ENCODE measurements at places on chromosomes 5 and 9.

- DNase-seq = no peak
These were observed 176.7 kb upstream of the S1PR3 start for GRCh38 chr9:88814577-88814976.

DNA sequence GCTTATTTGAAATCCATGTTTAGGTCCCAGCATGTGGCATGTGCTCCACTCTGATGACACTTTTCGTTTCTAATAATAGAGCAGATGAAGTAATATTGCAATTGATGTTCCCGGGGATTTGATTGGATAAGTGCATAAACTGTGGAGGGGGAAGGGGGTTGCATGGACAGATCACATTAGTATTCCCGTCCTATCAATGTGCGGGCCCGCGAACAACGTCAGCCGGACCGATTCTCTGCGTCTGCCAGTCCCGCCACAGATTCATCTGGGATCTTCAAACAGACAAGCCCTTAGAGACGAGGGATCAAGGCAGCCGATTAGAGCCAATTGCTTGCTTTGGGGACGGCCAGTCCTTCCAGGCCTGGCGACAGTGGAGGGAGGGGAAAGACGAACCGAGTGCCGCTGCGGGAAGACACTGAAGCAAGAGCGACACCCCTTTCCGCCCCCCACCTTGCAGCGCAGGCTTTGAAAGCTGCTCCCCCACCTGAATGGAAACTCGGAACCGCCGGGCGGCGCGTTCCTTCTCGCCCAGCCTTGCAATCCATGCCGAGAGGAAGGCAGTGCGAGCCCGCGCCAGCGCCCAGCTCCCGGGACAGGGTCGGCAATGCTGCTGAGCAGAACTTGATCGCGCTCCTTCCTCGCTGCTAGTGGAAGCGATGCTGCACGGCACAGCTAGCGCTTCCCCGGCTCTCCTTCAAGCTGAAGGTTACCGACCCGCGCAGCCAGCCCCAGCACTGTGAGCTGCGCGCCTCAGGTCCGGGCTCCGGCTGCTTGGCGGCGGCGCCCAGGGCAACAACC, at the start of gene RGS7BP:
TSS of gene RGS7BP (plus strand) at position 247 of the 798 bp plus-strand sequence. CDS start 610 bp downstream, outside the sequence.
- peak; percentile 16 for DNase-seq

DNA sequence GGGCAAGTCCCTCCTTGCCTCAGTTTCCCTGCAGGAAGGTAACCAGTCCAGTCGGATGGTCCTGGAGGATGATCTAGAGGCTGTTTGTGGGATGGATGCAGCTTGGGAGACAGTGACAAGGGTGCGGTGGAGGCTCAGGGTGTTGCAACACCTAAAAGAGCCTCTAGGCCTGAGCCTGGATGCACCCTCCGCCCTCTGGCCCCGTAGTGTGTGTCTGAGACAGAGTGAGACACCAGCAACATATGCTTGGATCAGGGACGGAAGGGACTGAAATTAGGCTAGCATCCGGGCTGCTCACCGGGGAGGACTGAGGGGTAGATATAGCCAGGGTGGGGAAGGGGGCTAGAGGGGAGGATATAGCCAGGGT, 1.1 kb downstream of the CRAT start:
- no peak for DNase-seq

DNA sequence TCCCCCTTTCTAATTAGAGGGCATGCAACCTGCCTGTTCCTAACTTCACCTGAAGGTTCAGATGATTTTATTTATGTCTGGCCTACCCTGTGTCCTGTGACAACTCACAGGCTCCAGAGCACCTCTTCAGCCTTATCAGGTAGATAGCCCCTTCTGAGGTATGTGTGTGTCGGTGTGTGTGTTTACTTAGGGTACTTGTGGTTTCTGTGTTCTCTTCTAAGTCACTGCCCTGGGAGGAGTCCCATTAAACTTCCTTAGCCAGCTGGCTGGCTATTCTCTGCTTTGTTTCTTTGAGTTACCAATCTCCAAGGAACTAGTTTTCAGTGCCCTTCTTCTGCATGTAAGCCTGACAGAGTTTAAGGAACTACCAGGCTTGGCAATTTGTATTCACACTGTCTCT, 74.9 kb downstream of the UNC13B start:
- DNase-seq = no peak

DNA sequence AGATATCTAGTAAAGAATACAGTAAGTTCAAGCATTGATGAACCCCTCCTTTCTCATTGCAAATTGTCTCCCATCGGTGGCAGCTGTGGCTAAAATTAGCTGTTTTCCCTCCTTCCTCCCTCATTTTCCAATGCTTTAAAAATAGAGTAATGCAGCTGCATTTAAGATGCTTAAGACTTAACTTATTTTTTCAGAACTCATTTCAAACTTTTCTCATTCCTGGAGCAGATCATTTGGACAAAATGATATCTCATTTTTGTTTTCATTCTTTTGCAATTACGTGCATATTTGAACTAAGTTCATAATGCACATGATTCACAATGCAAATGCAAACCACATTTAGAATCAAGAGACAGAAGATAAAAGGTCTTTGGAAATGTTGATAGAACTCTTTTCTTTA, 14.6 kb downstream of the HSPB3 start:
- DNase-seq = no peak

DNA sequence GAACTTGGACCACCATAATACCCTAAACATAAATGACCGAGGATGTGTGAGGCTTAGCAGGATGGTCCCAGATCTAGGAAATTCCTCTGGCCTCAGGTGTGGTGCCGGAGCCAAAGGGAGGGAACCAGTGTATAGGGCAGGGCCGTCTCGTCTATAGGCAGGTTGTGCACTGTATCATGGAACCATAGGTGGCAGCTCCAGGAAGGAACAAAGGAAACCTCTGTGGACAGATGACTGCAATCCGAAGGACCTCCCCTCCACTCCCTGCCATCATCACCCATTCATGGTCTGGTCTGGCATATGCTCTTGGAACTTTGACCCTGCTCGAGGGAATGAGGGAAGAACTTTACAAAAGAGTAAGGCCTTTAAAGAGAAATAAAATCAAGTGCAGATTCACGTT, 2.9 kb upstream of the MACIR start:
- no peak for DNase-seq

DNA sequence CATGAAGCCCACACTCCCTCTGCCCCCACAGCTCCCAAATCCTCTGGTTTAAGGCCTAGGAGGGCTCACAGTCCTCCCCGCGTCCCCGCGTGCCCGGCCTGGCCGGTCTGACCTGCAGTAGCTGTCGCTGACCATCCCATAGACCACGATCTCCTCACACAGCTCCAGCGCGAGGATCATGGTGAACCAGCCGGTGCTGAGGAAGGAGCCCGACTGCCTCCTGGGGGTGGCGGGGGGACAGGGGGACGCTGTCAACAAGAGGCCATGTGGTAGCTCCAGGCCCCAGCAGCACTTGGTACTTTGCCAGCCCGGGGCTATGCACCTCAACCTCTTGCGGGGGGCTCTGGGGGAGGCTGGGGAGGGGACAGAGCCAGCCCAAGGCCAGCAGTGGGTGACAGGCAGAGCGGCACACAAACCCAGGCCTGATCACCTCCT, 7.0 kb downstream of the ST6GALNAC4 start:
- DNase-seq = no peak

GRCh38 chr9:114894609-114895433, 35.6 kb downstream of the TNFSF8 start:
- no peak for DNase-seq

DNA sequence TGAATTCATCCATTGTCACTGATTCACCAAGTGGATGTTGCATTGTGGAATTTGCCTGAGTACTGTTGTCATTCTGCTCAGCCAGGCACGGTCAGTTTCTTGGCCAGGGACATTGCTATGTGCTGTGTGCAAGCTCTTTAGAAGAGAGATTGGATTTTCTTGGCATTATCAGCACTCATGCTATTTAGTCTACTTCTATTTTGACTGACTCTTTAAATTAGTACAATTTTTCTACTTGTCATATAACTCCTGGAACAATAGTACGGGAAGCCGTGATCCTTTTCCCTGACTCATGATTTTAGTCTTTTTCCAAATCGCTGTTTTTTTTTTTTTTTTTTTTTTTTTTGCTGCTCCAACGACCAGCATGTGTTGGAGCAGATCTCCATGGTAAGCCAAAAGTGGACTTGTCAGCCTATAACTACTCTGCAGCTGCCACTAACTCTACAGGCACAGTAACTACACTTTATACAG, 129.7 kb downstream of the CDC42SE2 start:
- DNase-seq = no peak

DNA sequence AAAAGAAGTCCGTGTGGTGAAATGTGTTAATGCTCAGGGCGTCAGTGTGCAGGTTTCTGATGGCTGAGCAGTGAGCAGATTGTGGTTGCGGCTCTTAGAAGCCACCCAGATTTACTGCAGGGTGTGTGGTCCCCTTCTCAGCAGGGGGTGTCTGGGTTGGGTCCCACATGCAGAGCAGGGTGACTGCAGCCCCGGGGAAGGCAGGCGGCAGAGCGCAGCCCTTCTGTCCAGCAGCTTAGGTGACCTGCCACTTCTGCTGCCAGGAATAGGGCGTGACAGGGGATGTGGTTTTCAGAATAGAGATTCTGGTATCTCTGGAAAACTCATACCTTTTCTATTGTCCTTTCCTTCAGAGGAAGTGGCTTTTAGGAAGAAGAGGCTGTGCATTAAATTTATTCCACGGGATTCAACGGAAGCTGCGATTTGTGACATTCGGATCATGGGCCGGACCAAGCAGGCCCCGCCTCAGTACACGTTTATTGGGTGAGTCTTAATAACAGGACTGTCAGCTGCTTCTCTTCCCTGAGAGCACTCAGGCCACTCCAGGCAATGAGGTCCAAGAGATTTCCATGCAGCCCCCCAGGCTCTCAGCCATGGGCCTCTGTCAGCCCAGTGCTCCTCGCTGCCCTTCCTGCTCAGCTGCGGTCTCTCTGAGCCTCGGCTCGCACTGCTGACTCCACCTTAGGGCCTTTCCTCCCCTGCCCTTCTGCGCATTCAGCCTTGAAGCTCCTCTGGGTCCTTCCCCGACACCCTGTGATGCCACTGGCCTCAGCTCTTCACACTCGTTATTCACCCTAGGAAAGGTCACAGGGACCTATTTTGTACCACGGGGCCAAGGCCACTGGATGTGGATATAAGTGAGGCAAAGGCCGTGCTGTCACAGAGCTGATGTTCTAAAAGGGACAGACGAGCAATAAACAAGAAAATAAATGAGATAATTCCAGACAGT, 65.4 kb downstream of the MVB12B start:
- no peak for DNase-seq

- no peak for DNase-seq
These were observed 330.4 kb upstream of the KLF4 start for GRCh38 chr9:107819772-107820565.

- no peak for DNase-seq
These were observed 97.5 kb upstream of the FCN2 start for GRCh38 chr9:134782921-134783698.

GRCh38 chr9:112288029-112288428, 45.4 kb downstream of the PTBP3 start:
- DNase-seq = no peak

DNA sequence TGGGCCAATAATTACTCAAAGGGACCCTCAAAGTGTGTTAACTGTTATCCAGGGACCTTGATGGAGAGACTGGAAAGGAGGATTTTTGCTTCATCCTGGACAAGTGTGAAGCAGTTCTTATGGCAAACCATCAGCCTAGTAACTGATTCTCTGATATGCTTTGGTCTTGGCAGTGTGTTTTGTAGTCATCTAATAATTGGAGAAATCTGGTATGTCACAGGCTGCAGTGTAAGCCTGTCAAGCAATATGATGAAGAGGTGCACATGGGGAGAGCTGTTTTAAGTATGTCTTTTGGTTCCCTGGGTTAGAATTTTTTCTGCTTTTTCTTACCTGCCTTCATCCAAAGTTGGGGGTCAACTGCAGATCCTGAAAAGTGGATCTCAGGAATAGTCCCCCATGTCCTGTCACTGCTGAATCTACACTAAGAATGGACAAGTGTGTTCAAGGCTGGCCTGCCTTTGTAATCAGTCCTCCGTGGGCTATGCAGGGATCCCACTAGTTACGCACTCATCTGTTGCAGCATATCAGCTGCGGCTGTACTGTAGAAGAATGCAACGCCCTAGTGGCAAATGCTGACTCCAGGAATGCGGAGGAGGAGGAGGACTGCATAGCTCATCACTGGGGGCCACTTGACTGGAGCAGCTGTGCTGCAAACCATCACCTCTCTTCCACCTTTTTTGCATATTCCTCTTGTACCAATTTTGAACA, 1.9 kb downstream of the SPTAN1 start:
- DNase-seq = no peak
